ENCODE measurements at places on chromosomes 4 and X.
A peak's percentile ranks its signal among the peaks of the same experiment; 100 is the strongest.

- DNase-seq, result no peak
Observed at GRCh38 chr4:7759216-7759615, 180.4 kb downstream of the AFAP1 start.

GRCh38 chr4:103853627-103854026 lies 133.8 kb upstream of the TACR3 start:
- DNase-seq, result no peak

DNA sequence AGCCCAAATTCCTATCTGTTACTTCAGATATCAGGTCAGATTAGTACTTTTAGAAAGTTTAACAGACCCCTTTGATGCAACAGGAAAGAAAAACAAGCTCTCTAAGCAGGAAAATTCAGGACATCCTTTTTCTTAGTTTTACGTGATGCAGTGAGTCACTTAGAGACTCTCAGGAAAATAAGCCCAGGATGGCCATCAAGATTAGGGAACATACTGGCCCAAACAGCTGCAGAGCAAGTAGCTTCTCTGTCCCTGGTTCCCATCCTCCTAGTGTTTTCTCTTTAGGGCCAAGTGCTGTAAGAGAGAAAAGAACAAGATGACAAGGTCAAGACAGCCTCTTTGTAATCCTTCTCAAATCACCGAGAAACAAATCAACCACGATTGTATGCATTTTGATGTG lies 219.1 kb downstream of the ZNF674 start:
- DNase-seq, result peak; percentile 43

GRCh38 chrX:114152130-114152529 lies 431.8 kb upstream of the HTR2C start:
- peak; percentile 54 for DNase-seq

DNA sequence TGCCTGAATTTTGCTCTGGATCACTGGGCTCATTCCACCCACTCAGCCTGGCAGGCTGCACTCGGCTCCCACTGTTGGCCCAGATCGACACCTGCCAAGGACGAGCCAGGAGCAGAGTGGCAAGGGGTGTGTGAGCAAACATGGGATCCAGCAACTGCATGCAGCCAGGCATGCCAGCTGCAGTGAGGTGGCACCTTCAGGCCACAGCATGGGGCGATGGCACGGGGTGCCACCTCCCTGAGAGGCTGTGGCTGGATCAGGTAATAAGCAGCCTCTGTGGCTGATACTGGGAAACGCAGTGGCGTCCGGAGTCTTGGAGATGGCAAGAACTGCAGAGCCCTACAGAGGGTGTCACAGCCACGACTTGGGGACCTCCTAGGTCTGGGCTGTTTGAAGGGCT lies 244.5 kb upstream of the FSTL5 start:
- DNase-seq, result no peak

GRCh38 chr4:112327965-112328733 lies 31.0 kb downstream of the ALPK1 start:
- peak; percentile 21 for DNase-seq

DNA sequence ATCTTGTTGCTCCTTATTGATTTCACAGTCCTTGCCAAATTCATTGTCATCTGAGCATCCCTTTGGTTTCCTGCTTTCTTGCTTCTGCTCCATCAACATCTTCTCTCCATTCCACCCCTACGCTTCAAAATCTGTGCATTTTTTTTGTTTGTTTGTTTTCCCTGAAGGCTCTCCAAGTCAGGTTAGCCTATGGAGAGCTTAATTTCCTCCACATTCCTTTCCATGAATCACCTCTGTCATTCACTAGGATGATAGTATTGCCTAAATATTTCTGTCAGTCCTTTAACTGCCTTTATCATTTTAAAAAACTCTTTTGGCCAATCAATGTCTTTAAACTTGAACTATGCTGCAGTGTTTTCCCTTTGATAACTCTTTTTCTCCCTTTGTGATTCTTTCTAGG lies 67.7 kb downstream of the PPARGC1A start:
- peak; percentile 41 for DNase-seq

DNA sequence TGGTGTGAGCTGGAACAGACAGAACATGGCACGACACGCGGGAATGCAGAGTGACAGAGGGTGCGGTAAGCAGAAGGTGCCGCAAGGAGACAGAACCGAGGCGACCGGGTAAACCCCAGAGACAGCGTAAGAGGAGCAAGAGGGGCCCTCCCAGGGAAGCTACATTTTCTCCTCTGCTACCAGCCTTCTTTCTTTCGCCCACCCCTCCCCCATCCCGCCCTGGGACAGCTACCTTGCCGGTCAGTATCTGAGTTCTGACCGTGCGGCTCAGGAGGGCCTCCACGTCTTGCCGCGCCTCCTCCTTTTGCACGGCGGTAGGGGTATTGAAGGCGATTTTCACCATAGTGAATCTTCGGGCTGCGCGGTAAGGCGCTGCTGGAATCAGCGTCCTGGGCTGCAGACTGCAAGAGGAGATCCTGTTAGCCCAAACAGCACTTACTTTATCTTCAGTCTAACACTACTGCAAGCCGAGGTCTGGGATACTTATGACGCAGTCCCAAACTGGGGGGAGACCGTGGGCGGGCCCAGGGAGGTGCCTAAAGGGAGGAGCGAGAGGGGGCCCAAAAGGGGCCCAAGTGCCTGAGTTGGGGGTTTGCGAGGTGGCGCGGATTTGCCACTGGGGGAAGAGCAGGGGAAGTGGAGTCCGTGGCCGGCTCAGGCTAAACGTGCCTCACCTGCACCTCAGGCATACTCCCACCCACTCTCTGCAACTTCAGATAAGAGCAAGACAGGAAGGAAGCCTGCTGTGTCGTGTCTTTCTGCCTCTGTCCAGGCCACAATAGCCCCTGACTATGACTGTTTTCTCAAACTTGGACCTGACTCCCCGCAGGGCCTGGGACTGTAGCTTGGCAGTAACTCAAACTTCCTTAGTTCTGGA lies at the start of gene ITM2A:
ITM2A (minus strand) TSS at position 462 of the 877 bp plus-strand sequence; CDS start at position 343, 119 bp downstream.
- no peak for DNase-seq

- no peak for DNase-seq
Observed at GRCh38 chr4:24781999-24782745, 13.2 kb upstream of the SOD3 start.

- DNase-seq, result no peak
Observed at GRCh38 chrX:124280294-124280902, 52.1 kb upstream of the TEX13D start.

DNA sequence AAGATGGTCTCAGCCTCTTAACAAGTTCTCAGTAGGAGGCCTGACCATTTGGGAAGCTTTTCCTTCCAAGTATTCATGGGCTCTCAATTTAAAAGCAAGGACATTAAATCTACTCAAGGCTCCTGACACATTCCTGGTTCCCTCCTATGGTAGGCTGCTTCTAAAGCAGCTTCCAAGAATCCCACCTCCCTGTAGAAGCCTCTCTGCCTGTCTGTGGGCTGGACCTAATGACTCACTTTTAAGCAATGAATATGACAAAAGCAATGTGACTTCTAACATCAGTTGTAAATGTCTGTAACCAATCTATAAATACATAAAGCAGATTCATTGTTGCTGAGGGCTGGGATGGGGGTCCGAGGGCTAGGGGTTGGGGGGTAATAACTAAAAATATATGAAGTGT lies 99.5 kb upstream of the FAM9B start:
- peak; percentile 51 for DNase-seq

DNA sequence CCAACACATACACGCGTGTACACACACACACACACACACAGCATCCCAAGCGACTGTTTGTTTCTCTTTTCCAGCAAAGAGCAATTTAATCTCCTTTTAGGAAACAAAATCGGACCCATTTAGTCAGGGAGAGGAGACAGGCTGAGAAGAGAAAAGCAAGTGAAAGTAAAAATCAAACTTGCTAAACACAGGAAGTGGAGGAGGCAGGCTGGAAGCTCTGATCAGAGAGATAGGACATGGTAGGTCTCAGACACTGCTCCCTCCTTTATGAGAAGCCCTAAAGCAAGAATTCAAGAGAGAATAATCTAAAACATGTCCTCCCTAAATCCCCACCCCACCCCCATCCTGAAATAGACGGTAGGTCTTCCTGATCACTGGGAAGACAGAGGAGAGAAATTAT lies 62.3 kb downstream of the GPC3 start:
- no peak for DNase-seq

GRCh38 chrX:107457289-107457688 lies 7.8 kb downstream of the FRMPD3 start:
- no peak for DNase-seq

DNA sequence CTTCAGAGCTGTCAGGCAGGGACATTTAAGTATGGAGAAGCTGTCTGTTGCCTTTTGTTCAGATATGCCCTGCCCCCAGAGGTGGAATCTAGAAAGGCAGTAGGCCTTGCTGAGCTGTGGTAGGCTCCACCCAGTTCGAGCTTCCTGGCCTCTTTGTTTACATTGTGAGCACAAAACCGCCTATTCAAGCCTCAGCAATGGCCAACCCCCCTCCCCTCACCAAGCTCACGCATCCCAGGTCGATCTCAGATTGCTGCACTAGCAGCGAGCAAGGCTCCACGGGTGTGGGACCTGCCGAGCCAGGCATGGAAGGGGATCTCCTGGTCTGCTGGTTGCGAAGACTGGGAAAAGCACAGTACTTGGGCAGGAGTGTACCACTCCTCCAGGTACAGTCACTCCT lies 59.3 kb downstream of the ZNF674 start:
- DNase-seq, result no peak

GRCh38 chr4:105683038-105683437 lies 25.5 kb downstream of the INTS12 start:
- DNase-seq, result no peak

GRCh38 chr4:52019936-52020657 lies at the start of gene LRRC66:
Gene LRRC66 (minus strand): TSS chr4:52020363. CDS start chr4:52017613, 2,750 bp downstream.
- no peak for DNase-seq

GRCh38 chr4:87844452-87844851 lies 11.7 kb downstream of the MEPE start:
- DNase-seq, result no peak

- DNase-seq, result no peak
Observed at GRCh38 chr4:156558373-156559025, 413.1 kb downstream of the PDGFC start.

DNA sequence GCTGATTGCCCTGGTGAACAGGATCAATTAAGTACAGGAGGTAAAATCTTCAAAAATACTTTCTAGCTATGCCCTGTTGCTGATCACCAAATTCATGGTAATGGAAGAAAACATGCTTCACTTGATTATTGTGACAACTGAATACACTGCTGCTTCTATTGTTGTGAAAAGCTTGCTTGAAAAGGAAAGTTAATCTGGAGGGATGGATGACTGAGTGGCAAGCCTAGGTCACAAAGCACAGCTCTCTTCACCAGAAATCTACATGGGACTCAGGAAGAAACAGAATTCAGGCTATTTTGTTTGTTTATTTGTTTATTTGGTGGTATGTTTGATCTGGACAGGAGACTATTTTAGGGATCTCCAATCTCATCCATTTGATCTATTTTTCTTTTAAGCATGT lies 182.0 kb downstream of the MGST2 start:
- DNase-seq, result no peak

DNA sequence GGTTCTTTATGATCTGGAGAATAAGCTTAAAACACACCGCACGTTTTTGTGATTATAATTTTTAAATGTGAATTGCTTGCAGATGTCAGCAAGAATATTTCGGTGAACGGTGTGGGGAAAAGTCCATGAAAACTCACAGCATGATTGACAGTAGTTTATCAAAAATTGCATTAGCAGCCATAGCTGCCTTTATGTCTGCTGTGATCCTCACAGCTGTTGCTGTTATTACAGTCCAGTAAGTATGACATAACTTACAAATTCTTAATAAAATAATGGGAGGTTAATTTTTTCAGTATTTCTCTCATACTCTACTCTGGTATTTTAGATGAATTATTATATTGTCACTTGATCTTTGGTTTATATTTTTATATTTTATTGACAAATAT lies 5.4 kb downstream of the AREG start:
- no peak for DNase-seq

DNA sequence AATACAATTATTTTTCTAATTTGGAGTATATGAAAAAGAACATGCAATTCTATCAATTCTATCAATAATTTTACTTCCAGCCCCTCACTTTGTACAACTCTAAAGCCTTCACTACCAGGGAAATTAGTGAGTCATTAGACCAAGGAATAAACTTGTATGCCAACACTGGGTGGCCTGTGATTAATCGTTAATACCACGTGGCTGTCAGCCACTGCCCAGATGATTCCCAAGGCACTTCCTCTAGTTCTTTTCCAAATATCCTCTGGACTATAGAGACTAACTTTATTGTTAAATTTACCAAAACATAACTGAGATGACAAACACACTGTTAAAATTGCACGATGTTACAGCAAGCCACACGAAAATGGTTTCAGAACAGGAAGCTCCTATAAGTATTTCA lies 45.7 kb downstream of the MID1 start:
- DNase-seq, result no peak

GRCh38 chr4:84837751-84838150 lies 128.7 kb downstream of the WDFY3 start:
- no peak for DNase-seq

- no peak for DNase-seq
Observed at GRCh38 chr4:1363513-1363912, 16.5 kb downstream of the UVSSA start.

DNA sequence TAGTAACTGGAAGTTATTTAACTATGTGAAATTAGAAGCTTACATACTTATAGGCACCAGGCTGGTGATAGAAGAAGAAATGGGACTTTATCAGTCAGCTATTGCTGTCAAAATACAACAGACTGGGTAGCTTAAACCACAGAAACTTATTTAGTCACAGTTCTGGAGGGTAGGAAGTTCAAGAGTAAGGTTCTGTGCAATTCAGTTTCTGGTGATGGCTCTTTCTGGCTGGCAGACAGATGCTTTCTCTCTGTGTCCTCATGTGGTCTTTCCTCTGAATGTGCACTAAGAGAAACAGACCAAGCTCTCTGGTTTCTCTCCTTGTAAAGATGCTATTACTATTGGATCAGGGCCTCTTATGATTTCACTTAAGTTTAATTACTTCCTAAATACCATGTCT lies 92.1 kb upstream of the ANKRD50 start:
- no peak for DNase-seq

DNA sequence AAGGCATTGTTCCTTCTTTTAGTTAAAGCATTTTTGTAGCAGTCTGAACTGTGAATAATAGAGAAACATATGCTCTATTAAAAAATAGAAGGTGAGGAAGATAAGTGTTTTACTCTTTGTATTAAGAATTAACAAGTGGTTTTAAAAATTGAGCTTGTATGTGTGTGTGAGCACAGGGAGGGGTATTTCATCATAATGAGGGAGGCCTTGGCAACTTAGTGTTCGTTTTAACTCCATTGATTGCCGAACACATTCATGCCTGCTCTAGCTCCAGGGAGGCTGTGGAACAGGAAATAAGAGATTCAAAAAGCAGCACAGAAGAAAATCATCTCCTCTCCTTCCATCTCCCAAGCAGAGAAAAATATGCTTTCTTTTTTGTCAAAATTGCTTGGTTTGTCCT lies 14.8 kb downstream of the SHROOM3 start:
- DNase-seq, result no peak

- DNase-seq, result no peak
Observed at GRCh38 chr4:89256203-89256800, 51.3 kb downstream of the GPRIN3 start.

GRCh38 chr4:153419673-153420278 lies 46.4 kb upstream of the TMEM131L start:
- DNase-seq, result no peak

All from RCC 7860 (cell line).